NCI-H524 (cell line): ENCODE measurements at places on chromosomes 12 and 14.
A peak's percentile ranks its signal among the peaks of the same experiment; 100 is the strongest.

DNA sequence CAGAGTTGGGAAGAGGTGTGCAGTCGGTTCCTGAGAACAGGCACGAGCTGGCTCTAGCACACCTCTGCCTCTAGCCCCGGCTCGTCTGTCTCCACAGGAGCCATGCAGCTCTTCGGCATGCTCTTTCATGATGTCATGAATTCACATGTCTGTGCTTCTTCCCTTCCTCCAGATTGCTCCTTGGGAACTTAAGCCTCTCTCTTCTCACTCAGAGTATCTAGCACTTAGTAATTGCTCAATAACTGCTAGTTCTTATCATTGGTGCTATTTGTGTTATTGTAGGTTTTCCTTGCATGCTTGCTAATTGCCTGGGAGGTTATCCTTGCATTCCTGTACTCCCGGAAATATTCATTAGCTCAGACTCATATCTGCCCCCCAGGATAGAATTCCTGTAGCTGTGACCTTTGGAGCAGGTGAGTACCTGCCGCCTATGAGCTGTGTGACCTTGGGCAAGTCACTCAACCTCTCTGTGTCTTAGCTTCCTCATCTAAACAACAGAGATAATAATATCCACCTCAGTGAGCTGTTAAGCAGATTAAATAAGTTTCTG is 19.5 kb downstream of the FAM181A start:
- DNase-seq: no peak

GRCh38 chr12:76142305-76142704 is 57.8 kb upstream of the NAP1L1 start:
- DNase-seq: no peak

- peak; percentile 92 for DNase-seq
Measured at GRCh38 chr14:66359500-66359899, 126.7 kb upstream of the CCDC196 start.

GRCh38 chr12:50988051-50988450 is 35.7 kb downstream of the HIGD1C start:
- DNase-seq: no peak

- no peak for DNase-seq
Measured at GRCh38 chr12:28988325-28988704, 160.8 kb upstream of the FAR2 start.

DNA sequence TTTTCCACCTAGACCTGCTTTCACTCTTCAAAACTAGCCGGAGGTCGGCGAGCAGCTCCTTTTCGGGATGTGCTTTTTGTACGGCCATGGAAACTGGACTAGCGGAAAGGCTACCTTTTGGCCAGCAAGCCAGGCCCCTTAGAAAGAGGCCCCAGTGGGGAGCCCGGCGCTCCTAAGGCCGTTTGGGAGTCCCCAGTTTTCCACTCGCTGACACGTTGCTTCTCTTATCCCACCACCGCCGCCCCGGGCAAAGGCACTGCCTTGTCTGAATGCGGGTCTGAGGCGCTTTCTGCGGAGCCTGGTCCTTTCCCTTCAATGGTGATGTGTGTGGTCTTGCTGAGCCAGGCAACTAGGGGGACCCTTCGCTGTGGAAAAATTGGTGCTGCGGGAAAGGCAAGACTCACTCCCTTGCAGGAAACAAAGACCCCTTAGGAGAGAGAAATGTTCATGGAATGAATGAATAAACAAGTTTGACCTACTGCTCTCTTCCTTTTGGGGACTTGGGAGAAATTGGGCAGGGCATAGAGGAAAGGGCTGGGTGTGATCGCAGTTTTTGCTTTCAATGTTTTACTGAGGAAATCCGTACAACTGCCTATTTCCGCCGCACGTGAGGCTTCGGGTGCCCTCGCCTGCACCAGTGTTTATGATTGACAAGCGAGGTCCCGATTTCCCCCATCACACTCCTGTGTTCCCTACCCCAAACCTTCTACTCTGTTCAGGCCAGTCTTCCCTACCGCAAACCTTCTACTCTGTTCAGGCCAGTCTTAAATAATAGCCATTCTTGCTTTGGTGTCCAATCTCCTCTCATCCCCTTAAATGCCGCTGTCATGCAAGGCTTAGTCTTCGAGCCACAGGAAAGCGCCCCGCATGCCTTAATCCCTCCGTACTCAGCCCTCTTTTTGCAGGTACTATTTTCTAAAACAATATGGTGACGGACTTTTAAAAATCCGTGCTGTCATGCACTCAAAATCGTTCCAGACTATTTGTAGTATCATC is 1.0 kb upstream of the SLC38A2 start:
- DNase-seq: peak; percentile 40

GRCh38 chr12:129304529-129304928 is 451.3 kb downstream of the GLT1D1 start:
- no peak for DNase-seq

GRCh38 chr12:82958966-82959365 is 272.3 kb downstream of the TMTC2 start:
- DNase-seq: no peak

- DNase-seq: no peak
Measured at GRCh38 chr14:44620121-44621019, 113.3 kb upstream of the FSCB start.

DNA sequence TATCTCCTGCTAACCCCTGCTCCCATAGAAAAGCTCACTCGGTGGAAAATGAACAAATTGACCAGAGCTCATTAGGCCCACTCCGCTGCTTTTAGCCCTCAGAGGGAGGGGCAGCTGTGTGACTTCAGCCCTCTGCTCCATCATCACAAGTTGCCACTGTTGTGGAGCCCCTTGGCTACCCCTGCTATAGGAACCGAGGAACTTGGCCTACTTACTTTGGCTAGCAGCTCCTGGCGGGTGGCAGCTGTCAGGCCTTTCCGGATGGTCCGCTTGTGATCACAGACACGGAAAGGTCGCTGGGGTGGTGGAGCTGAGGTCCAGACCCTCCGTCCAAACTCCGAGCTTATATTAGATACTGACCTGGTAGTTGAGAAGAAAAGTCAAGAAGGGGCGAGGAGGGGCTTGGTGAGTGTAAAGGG is 612 bp downstream of the CIDEB start:
- no peak for DNase-seq

DNA sequence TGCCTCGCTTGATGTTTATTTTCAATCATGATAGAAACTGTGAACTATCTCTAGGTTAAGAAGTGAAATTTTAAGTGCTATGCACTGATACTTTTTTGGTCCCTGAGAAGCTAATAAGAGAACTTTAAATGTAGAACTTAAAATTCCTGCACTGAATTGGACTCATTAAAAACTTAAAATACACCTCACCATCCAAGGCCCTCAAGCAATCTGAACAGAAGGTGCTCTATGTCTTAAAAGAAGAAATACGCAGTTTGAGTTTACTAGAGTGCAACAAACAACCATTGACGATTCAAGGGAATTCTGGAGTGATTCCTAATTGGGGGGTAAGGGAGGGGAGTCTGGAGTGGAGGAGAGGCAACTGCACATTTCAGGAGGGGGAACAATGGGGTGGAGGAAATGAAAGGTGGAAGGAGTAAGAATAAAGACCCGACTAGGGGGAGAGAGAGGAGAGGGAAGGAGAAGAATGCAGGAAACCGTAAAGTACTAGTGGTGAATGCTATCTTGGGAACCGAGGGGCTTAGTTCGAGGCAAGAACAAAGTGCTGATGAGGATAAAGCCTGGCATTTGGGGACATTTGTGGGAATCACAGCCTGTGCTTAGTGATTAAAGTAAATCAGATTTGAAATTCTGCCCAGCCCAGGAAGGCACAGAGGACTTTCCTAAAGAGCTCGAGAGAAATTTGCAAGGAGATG is 389.7 kb downstream of the AACS start:
- no peak for DNase-seq

- peak; percentile 29 for DNase-seq
Measured at GRCh38 chr14:59511916-59512575, 27.7 kb downstream of the JKAMP start.

DNA sequence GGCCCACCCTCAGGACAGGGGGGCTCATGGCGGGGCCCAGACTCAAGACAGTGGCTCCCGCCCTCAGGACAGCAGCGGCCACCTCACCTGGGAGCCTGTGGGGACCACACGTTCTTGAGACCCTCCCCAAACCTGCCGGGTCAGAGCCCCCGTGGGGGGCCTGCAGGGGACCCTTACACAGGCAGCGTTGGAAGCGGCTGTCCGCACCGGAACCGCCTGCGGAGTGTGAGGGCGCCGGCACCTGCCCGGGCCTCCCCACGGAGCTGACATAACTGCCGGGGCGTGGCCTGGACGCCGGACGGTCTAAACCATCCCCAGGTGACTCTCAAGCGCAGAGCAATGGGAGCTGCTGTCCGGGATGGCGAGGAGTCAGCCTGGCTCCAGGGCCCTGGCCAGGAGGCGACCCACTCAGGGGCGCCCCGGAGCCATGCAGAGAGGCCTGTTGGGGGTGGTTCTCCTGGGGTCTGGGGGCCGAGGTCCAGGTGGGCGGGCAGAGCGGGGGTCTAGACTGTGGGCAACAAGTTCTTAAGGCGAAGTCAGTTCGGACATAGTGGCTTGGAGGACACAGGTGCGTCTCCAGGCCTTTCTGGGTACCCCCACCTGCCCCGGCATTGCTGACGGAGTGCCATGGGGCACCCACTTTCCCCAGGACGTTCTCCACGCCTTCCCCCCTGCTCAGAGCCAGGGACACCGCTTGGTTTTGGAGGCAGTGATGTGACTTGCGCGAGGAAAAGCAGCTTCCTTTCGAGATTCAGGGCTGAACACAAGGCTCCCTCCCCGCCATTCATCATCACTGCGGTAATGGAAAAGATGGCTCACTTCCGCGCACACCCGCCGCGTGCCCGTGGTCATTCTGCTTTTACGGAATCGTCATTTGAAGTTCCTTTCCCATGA is 23.2 kb downstream of the GALNT9 start:
- DNase-seq: no peak

- DNase-seq: peak; percentile 28
Measured at GRCh38 chr14:89616852-89617341, 199.9 kb upstream of the FOXN3 start.

- DNase-seq: no peak
Measured at GRCh38 chr14:23078692-23079116, 16.2 kb downstream of the ACIN1 start.

- DNase-seq: peak; percentile 81
Measured at GRCh38 chr14:35558680-35559079, 24.7 kb downstream of the INSM2 start.

DNA sequence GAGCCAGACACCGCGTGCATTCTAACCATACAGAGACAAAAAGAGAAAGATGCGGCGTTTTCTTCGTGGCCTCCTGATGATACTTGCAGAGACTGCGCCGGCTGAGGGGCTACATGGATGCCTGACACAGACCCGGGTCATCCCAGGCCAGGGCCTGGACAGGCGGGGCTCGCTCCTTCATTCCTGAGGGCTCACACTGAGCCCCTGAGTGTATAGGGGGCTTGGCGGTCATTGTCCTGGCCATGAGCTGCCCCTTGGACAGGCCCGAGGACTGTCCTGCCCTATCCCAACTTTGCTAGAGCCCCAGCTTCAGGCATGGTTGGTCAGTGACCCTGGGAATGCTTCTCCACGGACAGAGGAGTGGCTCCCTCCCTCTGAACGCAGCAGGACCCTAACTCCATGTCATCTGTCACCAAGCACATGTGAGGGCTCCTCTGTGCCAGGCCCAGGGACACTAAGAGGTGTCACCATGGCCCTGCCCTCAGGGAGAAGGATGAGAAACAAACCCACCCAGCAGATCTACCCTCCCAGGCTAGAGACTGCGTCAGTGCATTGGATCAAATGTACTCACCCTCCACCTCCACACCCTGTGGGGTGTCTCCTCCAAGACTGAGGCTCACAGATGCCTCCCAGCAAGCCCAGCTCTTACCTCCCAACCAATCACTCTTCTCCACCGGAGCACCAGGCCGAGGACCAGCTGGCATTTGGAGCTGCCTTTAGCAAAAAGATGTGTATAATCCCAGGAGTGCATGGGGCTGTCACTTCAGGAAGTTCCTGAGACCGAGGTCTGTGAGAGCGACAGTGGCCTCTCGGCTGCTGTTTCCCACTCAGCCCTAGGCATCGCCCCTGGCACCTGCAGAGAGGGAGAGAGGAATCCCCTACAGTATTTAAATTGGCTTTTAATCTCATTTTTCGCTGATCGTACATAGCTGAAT is 102.7 kb downstream of the DICER1 start:
- peak; percentile 52 for DNase-seq

- DNase-seq: peak; percentile 26
Measured at GRCh38 chr12:112418608-112419296, at the start of gene PTPN11. PTPN11 (plus strand) TSS chr12:112418947; CDS start chr12:112419112, 165 bp downstream.

DNA sequence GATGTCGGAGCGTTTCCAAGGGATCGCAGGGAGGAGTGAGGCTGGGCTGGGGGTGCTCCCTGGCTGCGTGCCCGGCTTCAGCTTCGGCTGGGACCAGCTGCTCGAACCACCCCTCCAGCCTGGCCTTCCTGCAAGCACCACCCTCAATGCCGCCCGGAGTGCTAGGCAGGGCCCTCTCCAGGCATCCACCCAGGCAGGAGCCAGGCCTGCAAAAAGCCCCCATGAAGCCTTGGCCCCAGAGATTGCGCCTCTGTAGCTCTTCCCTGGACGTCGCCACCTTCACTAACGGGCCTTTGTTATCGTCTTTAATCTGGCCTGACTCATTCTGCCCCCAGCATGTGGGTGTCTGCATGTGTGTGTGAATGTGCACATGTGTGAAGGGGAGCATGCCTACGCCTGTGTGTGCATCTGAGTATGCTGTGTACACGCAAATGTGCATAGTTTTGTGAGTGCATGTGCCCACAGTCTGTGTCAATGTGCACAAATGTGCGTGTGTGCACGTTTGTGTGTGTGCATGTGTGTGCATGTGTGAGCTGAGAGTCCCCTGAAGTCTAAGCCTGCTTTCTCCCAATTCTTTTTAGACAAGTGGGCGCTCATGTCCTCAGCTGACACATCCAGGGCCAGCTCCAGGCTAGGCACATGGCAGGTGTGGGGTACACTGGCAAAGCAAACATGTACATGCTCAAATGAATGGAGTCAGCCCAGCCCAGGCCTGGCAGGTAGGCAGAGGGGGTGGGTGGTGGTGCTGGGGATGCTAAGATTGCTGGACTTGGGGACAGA is 195.4 kb upstream of the C14orf180 start:
- peak; percentile 84 for DNase-seq

GRCh38 chr12:43551971-43552559 is at the start of gene ADAMTS20:
ADAMTS20 (minus strand) TSS chr12:43552203; CDS start chr12:43551921, 282 bp downstream.
- peak; percentile 86 for DNase-seq

GRCh38 chr12:99427104-99427503 is 220.4 kb upstream of the GARIN6 start:
- DNase-seq: no peak

GRCh38 chr12:115619889-115620288 is 657.6 kb downstream of the MED13L start:
- no peak for DNase-seq

- DNase-seq: no peak
Measured at GRCh38 chr12:112096070-112096469, 12.5 kb downstream of the NAA25 start.

GRCh38 chr14:101577221-101577909 is 16.1 kb downstream of the DIO3 start:
- no peak for DNase-seq

DNA sequence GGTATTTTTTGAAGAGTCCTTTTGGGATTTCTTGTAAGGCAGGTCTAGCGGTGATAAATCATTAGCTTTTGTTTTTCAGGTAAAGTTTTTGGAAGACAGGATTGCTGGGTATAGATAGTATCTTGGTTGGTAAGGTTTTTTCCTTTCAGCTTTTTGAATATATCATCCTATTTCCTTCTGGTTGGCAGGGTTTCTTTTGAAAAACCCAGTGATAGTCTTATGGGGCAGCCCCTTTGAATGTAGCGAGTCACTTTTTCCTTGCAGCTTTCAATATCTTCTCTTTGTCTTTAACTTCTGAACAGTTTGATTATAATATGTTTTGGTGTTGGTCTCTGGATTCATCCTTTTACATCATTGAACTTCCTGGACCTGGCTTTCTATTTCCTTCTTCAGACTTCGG is 20.2 kb downstream of the TMX1 start:
- no peak for DNase-seq

- DNase-seq: no peak
Measured at GRCh38 chr12:27826076-27826475, 46.0 kb upstream of the MANSC4 start.
